ENCODE measurements at places on chromosomes 2 and 18. TPM values are rescaled to one million over a fixed set of nuclear protein-coding genes. Genes with fewer than 3 reads are reported as not detected.

GRCh38 chr18:53254265-53254664 is 914.3 kb downstream of the DCC start:
- no peak for DNase-seq

- no peak for DNase-seq
Observed at GRCh38 chr18:26705757-26706156, 157.4 kb upstream of the KCTD1 start.

DNA sequence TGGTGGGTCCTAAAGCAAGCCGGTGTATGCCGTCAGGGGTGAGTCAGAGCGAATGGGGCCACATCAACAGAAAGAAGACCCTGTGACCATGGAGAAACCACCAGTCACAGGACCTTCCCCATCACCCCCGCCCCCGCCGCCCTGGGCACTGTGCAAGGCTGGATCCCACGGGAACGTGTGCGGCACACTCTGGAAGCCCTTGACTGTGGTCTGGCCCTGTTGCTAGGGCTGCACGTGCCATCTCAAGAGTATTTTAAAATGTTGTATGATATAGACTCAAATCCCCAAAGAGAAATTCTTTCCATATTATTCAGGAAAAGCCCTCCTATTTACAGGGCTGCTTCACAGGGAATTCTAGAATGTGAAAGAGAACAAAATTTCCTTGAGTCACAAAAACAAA is 174.8 kb downstream of the BCL2 start:
- DNase-seq = no peak

DNA sequence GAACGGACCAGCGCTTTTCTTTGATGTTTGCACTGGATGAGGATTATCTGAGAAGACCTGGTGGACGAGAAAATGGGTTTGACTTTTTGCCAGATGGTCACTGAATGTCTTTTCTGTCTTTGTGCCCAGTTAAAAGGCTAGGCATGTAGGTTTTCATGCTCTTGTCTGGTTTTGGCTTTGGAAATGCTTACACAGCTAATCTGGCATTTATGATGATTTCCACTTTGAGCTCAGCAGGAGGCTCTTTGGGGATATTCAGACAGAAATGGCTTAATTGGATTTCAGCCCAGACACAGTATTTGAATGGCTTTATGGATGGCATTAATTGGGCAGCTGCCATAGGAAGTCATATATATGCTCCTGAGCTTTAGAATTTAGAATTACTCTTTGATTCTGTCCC is 59.6 kb downstream of the NCK2 start:
- DNase-seq = peak; percentile 20

Gene FLACC1
- total RNA-seq = 0.13 TPM

Gene TCF23
- total RNA-seq = not detected

- no peak for DNase-seq
Observed at GRCh38 chr18:59238385-59238784, 18.4 kb downstream of the GRP start.

Measured in dermis microvascular lymphatic vessel endothelial cell (primary cell).